Foreskin fibroblast (primary cell): ENCODE measurements at places on chromosomes 2 and 18.

GRCh38 chr2:69572641-69573040, 70.9 kb downstream of the AAK1 start:
- DNase-seq = peak; percentile 56

GRCh38 chr2:145740302-145740701, 1220.4 kb upstream of the ZEB2 start:
- DNase-seq = no peak

DNA sequence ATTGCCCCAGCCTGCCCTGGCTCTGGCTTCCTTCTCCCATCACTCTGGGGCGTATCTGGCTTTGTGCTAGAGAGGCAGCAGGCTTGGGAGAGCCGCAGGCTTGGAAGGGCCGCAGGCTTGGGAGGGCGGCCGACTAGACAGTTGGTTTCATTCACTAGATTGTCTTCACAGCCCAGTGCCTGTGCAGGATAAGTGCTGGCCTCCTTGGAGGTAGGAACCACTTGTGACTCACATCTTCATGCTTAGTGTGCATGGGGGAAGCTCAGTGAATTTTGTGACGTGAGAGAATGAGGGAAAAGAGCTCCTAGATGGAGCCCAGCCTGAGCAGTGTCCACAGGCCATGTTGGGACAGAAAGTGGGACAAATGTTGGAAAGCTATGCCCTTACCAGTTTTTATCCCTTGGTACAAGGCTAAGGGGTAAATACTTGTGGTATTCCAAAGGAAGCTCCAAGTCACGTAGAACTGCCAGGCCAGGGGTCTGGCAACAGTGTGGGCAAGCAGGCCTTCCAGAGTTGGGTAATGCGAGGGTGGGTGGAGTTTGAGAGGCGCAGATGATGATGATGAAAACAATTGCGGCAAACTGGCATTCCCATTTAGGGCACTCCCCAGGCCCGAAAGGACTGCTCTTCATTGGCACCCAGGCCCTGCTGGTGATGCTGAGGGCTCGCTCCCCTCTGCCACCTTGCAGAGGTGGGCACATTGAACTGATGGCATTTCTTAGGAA, 100.1 kb downstream of the DDX1 start:
- DNase-seq = no peak

DNA sequence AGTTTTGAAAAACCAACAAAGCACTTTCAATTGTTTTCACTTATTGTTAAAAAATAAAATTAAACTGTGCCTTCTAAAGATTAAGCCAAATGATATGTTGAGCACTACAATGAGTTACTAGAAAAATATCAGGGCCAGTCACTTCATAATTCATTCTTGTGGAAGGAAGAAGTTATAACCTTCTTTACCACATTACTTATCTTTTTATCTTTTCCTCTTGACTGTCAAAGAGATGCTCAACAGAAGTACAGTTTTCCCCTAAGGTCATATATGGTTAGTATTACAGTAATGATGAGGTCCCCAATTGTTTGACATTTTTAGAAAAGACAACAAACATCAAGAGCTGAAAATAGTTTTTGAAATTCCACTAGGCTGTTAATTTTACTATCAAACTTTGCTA, 9.4 kb downstream of the PELI1 start:
- no peak for DNase-seq

DNA sequence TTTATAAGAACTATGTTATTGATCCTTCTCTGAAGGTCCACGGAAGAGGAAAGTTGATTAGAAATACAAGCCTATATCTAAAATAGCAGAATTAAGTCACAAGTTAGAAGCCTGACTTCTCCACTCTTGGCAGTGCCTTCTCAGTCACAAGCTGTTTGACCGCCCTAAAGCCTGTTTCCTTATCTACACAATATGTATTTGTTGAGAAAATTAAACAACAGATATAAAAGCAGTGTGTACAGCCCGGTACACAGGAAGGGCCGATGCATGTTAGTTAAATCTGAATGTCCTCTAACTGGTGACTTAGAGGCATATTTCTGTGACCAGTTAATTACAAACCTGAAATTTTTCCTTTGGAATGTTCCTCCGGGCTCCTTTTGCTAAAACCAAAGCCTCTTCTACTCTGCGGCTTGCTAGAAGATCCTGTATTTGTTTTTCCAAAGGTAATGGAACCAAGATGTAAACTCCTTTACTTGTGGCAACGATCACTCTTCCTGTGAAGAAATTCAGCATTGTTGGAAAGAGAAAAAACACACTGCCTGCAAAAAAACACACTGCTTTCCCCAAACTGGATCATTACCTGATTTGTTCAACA, 33.4 kb downstream of the TGFBRAP1 start:
- no peak for DNase-seq

DNA sequence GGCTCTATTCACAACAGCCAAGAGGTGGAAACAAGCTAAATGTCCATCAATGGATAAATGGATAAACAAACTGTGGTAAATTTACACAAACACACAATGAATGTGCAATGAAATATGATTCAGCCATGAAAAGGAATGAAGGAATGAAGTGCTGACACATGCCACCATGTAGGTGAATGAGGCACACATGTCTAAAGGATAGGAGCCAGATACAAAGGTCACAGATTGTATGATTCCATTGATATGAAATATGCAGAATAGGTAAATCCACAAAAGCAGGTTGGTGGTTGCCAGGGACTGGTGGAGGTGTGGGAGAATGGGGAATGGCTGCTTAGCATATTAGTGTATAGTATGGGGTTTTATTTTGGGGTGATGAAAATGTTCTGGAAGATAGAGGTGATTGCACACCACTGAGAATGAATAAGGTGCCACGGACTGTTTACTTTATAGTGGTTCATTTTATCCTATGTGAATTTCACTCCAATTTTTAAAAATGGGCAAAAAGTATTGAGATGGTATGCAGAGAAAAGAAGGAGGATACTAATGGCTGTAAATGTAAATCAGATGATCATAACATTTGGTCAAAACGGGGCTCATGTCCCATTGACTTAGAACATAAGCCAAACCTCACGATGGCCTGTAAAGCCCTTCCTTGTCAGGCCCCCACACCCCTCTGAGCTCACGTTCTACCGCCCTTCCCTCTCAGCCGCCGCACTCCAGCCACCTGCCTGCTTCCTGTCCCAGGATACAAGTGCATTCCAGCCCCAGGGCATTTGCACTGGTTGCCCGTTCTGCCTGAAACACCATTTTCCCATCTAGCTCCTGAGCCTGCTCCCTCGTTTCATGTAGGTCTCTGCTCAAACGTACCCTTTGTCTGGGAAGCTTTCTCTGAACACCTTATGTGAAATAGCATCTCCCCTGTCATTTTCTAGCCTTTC, 165.5 kb downstream of the DDX1 start:
- DNase-seq = no peak

- peak; percentile 87 for DNase-seq
Measured at GRCh38 chr18:48955830-48956261, 5.1 kb upstream of the SMAD7 start.

DNA sequence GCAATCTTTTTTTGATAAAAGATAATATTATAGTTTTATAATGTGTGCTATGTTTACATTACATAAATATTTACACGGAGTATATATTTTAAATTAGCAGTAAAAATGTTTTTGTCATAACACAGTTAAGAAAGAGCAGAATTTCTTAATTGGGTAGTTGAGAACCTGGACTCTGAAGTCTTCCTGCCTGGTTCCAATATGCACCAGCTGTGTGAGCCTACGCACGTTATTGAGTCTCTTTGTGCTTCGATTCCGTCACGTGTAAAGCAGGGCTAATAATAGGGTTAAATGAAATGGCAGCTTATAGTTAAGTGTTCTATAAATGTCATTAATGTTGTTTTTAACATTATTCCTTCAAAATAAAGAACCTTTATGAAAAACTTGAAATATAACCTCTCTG, 1.2 kb upstream of the CCDC88A start:
- no peak for DNase-seq

DNA sequence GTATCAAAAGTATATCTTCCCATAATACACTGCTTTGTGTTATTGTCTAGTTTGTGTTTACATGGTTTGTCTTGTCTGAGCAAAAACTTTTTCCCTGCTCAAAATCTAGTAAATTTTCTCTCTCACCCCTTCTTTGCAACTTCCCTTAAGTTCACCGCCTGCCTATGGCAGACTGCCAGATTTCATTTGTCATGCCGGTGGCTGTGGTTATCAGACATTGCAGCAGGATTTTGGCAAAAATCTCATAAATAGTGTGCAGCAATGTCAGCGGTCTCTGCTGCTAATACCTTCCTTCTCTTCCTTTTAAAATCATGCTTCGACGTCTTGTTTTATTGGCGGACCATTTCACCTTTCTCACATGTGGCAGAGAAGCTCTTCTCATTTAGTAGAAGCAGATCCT, 45.6 kb upstream of the TMEM178A start:
- peak; percentile 92 for DNase-seq

- no peak for DNase-seq
Measured at GRCh38 chr2:186036862-186037449, 298.4 kb downstream of the FSIP2 start.

- no peak for DNase-seq
Measured at GRCh38 chr2:211868996-211869533, 669.5 kb downstream of the ERBB4 start.

DNA sequence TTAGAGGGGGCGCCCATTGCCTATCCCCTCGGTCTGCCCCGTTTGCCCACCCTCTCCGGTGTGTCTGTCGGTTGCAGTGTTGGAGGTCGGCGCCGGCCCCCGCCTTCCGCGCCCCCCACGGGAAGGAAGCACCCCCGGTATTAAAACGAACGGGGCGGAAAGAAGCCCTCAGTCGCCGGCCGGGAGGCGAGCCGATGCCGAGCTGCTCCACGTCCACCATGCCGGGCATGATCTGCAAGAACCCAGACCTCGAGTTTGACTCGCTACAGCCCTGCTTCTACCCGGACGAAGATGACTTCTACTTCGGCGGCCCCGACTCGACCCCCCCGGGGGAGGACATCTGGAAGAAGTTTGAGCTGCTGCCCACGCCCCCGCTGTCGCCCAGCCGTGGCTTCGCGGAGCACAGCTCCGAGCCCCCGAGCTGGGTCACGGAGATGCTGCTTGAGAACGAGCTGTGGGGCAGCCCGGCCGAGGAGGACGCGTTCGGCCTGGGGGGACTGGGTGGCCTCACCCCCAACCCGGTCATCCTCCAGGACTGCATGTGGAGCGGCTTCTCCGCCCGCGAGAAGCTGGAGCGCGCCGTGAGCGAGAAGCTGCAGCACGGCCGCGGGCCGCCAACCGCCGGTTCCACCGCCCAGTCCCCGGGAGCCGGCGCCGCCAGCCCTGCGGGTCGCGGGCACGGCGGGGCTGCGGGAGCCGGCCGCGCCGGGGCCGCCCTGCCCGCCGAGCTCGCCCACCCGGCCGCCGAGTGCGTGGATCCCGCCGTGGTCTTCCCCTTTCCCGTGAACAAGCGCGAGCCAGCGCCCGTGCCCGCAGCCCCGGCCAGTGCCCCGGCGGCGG, 1.7 kb downstream of the MYCN start:
- DNase-seq = peak; percentile 12

DNA sequence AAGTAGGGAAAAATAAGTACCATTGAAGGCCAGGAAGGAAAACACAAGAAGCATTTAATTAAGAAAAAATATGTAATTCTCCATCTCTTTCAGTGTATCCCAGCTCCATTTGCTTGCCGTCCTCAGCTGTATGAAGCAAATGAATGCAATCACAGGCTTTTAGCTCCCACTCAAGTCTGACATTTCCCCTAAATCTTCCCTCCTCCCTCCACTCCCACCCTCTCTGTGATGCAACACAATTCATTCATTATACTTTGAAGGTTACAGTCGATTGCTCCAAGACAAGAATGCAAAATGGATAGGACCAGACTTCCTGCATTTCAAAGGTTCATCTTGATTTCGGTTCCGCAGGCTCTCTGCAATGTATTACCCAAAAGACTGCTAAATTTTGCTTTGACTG, 172.7 kb upstream of the SERPINE2 start:
- DNase-seq = no peak

DNA sequence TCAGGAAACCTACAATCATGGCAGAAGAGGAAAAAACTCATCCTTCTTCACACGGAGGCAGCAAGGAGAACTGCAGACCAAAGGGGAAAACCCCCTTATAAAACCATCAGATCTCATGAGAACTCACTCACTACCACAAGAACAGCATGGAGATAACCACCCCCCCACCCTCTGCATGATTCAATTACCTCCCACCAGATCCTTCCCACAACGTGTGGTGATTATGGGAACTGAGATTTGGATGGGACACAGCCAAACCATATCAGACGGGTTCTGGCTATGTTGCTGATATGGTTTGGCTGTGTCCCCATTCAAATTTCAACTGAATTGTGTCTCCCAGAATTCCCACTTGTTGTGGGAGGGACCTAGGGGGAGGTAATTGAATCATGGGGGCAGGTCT, 28.7 kb upstream of the CCDC150 start:
- DNase-seq = no peak
